ENCODE measurements at places on chromosomes 6 and 20. TPM values are rescaled to one million over a fixed set of nuclear protein-coding genes. Genes with fewer than 3 reads are reported as not detected.

The RCAN2 gene
- polyA plus RNA-seq: 3.2 TPM

- no peak for DNase-seq
Measured at GRCh38 chr6:123802351-123802696, 1.3 kb upstream of the NKAIN2 start.

- DNase-seq: no peak
Measured at GRCh38 chr6:12791371-12791770, 74.8 kb downstream of the PHACTR1 start.

DNA sequence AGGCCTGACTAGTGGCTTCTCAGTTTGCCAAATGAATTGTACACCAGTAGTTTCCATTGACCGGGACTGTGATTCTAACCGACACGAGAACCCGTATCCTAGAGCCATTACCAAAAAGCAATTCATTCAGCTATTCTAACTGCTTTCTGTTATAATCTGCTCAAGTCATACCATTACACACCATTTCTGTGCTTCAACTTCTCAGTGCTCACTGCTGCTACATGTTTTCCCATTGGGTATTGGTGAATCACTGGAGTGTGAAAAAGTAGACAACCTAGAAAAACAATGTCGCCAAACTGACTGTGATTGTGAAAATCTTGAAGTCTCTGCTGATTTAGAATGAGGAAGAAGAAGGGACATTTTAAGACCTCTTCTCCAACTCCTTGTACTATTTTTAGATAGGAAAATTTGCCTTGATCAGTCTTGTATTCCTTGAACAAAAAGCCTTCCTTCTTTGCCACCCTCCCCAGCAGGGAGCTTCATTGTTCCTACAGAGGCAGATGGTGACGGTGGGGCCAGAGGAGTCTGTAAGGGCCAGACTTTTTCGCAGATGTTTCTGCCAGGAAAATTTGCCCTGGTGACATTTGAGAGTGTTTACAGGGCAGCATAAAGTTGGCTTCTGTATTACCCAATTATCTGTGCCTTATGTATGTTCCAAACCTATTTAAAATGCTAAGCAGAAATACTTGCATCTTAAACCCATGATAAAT lies 31.7 kb upstream of the MAP3K4 start:
- DNase-seq: no peak

DNA sequence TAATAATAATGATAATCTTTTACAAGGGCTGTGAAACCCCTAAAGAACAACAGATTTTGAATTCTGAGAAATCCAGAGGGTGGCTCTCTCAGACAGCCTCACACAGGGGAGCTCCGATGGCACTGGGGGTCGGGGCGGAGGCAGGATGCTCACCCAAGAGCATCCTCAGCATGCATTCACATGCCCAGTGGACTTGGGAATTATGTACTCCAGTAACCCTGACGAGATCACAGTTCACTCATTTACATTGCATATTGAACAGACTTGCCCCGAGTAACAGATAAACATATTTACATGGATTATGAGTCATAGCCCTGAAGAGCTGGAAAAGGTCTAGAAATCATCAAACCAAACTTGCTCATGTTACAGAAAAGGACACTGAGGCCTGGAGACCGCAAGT lies 482.7 kb upstream of the JARID2 start:
- DNase-seq: no peak

The LCA5 gene
- polyA plus RNA-seq: 4.1 TPM

DNA sequence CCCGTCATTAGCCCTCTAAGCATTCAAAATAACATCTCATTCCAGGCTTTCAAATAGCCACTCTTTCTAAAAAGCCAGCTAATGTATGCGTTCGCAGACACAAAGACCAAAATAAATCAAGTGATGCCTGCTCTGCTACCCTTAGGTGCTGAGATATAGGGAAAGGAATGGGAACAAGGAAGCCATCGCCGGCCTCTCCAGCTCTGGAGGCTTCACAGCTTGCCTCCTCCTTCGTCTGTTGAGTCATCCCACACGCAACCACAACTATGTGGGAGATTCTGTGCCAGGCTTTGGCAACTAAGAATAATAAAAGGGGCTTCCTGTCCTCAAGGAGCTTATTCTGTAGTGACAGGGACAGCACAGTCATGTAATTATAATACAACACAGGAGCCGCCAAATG lies 27.3 kb upstream of the SLC22A23 start:
- no peak for DNase-seq

GRCh38 chr6:126524811-126525326 lies 185.0 kb downstream of the CENPW start:
- DNase-seq: no peak

DNA sequence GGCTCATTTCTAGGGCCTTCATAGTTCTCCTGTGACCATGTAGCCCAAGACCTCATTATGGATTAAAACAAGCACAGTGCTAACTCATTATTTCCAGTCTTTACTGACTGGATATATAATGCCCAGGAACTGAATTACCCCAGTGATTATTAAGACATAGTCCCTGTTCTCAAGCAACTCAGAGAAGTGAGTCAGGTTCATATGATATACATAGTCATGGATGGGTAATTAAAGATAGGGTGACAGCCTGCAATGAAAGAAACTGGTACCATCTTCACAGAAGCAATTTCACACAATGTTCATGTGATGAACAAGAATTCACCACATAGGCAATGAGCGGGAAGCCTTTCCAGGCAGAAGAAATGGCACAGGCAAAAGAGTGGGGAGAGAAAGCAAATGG lies 3.5 kb downstream of the TRIM27 start:
- DNase-seq: no peak
